Karpas-422 (cell line): ENCODE measurements at places on chromosomes 3 and 15. TPM values are rescaled to one million over a fixed set of nuclear protein-coding genes. Genes with fewer than 3 reads are reported as not detected.

Gene PPP1R14D
- total RNA-seq = not detected in 2 replicates

Gene ANKRD28
- total RNA-seq = 70.3 and 113 TPM in 2 replicates

GRCh38 chr15:88454867-88455810 is 12.0 kb downstream of the MRPL46 start:
- peak; percentile 87 for DNase-seq
- H3K27ac ChIP-seq = no peak overlapping the region
- H3K4me3 ChIP-seq = no peak overlapping the region
- peaks cover 6% of the 10 kb centered on the region; the same call in 1 of the 2 replicates for H3K36me3 ChIP-seq
- no peaks in the 10 kb centered on the region for H3K27me3 ChIP-seq

Gene BTBD1
- total RNA-seq = 113 and 140 TPM in 2 replicates

DNA sequence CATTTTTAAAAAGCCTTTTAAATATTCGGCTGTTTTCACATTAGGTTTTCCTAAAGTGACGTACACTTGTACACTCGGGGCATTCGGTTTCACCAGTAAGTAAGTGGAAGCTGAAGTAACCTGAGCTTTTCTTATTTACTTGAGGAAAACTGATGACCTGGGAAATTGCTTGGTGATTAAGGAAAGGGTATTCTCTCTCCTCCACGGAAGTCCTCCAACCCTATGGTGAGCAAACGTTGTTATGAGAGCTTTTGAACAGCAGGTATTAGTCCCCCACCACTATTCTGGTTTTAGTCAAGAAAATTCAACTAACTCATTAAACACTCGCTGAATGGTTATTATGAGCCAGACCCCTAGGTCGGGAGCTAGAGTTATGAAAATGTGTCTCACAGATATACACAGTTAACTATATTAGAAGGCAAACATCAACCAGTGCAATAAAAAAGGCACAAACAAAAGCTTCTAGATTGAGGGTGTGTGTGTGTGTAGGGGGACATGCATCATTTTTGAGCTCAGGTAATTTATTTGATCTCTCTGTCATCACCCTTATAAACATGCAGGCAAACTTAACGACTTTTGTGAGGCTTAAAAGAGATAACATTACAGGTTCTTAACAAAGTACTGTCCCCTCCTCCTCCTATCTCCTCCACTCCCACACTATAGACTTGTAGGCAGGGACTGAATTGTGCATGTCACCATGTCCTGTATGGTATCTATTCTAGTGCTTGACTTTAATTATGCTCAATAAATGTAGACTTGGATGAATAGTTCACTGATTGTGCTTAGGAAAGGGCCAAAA is 143.3 kb upstream of the MB21D2 start:
- no peaks in the 10 kb centered on the region for H3K36me3 ChIP-seq
- no peaks in the 10 kb centered on the region for H3K4me1 ChIP-seq
- H3K27ac ChIP-seq = no peak overlapping the region

- H3K27ac ChIP-seq = no peak overlapping the region
- no peak overlapping the region for H3K4me3 ChIP-seq
- H3K27me3 ChIP-seq = no peaks in the 10 kb centered on the region
- DNase-seq = no peak
- H3K36me3 ChIP-seq = peaks cover 95% of the 10 kb centered on the region
These were observed 5.2 kb downstream of the CCNL1 start for GRCh38 chr3:157154563-157155330.

GRCh38 chr15:36614016-36614415 is 34.6 kb downstream of the CDIN1 start:
- no peak overlapping the region for H3K4me3 ChIP-seq
- no peak overlapping the region for H3K27ac ChIP-seq
- H3K4me1 ChIP-seq = no peaks in the 10 kb centered on the region
- no peaks in the 10 kb centered on the region for H3K36me3 ChIP-seq
- no peak for DNase-seq
- no peaks in the 10 kb centered on the region for H3K27me3 ChIP-seq

DNA sequence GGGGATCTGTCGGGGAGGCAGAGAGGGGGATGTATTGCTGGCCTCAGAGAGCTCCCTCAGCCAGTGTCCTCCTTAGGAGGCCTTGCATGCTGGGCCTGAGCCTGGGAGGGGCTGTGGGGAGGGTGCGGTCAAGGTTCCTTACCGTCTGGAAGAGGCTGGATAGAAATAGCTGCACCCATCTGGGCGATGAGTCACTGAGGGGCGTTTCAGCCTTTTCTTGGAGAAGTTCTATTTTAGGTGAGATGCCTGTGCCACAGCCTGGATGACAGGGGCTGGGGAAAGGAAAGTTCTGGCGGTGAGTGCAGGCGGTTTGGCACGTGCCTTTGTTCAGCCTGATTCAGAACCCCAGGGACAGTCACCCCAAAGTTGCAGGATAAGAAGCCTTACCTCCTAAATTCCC is 35.7 kb upstream of the APEH start:
- no peak overlapping the region for H3K27ac ChIP-seq
- H3K4me1 ChIP-seq = no peaks in the 10 kb centered on the region
- H3K36me3 ChIP-seq = no peaks in the 10 kb centered on the region
- no peaks in the 10 kb centered on the region for H3K27me3 ChIP-seq
- no peak for DNase-seq
- H3K4me3 ChIP-seq = no peak overlapping the region

DNA sequence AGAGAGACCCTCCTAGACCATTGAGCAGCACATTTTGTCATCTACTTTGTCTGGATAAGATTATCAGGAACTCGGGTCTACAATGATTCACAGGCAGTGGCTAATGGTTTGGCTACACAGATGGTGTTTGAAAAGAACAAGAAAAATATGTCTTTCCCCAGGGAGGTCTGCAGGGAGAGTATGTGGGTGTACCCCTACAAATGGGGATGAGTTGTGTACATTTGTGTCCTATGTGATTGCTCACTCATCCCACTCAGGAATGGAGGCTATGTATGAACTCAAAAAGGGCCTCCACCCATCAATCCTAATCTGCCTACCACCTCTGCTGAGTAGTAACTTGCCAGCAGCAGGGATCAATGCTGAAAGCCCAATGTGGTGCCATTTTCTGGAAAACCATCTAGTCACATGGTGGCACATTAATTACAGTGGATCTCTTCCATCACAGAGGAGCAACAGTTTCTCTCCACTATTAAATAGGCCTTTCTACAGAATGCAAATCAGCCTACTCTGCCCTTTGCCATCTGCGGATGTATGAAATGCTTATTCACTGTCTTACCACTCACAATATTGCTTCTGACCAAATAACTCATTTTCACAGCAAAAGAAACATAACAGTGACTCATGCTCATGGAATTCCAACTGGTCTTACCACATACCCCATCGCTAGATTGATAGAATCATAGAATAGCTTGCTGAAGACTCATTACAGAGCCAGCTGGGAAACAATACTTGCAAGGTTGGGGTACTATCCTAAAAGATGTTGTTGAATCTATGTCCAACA is 48.3 kb upstream of the TRIM42 start:
- no peak overlapping the region for H3K27ac ChIP-seq
- no peaks in the 10 kb centered on the region for H3K36me3 ChIP-seq
- no peak overlapping the region for H3K4me3 ChIP-seq
- no peaks in the 10 kb centered on the region for H3K27me3 ChIP-seq
- DNase-seq = no peak
